ENCODE measurements at places on chromosomes 3 and 15.

GRCh38 chr3:100395679-100396431 is 5.0 kb downstream of the TOMM70 start:
- DNase-seq, result no peak

DNA sequence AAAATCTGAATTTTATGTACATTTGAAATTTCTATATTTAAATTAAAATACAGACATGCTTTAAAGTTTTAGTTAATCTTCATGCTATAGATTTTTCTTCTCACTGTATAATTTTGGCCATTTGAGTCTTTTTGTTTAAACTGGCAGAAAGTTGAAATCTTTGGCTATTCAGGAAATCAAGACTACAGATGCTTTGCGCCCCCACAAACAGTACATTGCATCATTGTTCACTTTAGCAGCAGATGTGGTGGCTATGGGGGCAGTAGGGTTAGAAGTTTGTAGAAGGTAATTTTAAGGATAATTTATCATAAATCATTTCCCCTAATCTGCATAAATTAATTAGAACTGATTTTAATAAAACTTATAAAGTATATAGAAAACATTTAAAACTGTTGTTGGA is 20.9 kb downstream of the SPPL2A start:
- no peak for DNase-seq

GRCh38 chr3:123153125-123154019 is 48.4 kb upstream of the SEC22A start:
- no peak for DNase-seq

- DNase-seq, result no peak
These were observed 22.4 kb upstream of the SRP14 start for GRCh38 chr15:40061212-40061901.

DNA sequence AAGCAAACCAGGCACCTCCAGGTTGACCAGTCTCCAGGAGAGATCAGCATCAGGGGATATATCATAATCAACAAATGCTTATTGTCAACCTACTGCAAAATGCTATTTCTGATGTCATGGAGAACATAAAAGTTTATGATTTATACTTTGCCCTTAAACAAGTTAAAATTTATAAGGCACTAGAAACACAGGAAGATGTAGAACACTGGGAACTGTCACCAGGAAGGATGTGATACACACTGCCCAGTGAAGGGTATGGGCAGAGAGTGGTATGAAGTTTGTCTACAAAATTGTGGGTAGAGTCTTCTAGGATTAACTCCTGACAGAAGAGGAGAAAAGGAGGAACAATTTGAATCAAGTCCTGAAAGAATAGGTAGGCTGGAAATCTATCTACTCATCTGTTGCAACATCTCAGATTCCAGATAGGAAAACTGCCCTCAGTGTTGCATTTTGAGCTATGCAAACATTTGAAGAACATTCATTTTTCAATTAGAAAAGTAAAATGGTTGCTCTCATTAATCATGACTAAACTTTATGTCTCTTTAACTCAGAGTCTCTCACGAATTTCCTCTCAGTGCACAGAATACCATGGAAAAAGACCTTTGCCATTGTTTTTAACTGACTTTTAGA is 105.9 kb upstream of the SKOR1 start:
- DNase-seq, result no peak

GRCh38 chr3:12221663-12222062 is 63.0 kb upstream of the TIMP4 start:
- DNase-seq, result no peak

DNA sequence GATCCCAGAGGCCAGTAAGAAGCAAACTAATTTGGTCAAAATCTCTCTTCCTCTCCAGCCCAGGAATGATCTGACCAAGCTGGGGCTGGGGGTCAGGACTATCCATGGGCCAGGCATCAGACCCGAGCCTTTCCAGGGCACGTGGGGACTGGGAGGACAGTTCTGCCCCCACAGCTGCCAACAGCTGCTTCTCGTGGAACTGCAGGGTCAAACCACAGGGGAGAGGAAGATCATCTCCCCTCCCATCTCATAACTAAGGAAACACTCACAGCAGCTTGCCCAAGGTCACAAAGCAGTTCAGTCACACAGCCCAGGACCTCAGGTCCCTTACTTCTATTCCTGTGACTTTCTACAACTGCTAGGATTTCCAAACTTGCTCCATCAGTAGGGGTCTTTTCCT is 47.1 kb downstream of the DAPK2 start:
- no peak for DNase-seq

- no peak for DNase-seq
These were observed 26.8 kb downstream of the RHCG start for GRCh38 chr15:89469426-89470096.

DNA sequence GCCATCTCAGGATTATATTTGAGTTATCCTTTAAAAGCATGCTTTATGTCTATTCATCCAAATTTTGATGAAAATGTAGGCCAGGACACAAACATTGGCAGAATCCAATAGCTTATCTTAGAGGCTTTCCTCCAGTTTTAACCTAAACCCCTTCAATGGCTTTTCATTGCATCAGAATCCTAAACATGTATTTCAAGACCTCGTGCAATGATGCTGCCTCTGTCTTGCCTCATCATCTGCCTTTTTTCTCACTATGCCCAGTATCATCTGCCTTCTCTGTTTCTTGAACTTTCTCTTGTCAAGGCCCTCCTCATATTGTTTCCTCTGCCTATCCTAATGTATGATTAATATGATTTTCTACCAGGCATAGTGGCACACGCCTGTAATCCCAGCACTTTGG is 76.1 kb upstream of the MAP4 start:
- no peak for DNase-seq

DNA sequence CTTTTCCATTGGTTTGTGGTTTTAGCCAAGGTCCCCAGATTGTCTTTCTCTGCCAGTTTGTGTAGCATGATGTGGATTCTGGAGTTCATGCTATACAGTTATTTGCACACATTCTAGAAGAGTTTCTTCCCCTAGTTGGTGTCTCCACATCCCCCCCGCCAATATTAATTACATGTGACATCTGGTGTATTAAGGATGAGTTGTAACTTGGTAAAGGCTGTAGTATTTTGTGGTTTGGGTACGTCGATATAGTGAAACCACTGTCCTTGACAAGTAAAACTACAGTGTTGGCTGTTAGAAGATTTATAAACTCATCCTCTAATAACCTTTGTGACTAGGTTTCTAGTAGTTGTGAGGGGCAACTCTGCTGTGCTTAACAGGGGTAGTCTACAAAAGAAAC is 23.7 kb upstream of the P4HTM start:
- no peak for DNase-seq

GRCh38 chr3:188947401-188948280 is 224.1 kb upstream of the TPRG1 start:
- DNase-seq, result peak; percentile 96

GRCh38 chr15:39534996-39535395 is 45.9 kb upstream of the THBS1 start:
- no peak for DNase-seq

DNA sequence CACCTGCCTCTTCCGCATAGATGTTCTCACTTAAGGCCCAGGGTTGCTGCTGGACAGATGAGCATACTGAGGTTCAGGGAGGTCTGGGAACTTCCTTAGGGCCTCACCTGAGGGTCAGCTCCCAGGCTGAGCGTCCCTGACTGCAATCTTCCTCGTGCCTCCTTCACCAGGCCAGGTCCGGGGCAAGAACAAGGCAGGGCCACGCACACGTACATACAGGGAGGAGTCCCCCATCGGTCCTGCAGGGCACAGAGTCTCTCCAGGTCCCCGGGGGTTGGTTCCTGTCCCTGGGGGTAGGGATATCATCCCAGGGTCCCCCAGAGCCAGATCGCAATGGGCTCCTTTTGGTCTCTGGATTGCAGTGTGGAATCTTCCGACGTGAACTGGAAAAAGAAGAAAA is 130.1 kb downstream of the LRRK1 start:
- DNase-seq, result no peak

DNA sequence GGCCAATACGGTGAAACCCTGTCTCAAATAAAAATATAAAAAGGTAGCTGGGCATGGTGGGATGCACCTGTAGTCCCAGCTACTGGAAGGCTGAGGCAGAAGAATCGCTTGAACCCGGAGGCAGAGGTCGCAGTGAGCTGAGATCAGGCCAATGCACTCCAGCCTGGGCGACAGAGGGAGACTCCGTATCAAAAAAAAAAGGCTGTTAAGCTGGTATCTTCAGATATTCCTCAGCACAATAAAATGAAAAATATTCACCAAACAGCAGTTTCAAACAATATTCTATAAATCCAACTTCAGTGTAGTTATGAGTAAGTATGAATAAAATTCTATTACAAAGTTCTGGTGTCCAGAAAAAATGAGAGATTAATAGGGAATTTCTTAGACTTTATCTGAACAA is 14.2 kb downstream of the DENND4A start:
- DNase-seq, result no peak

GRCh38 chr3:79253271-79253670 is 514.5 kb downstream of the ROBO1 start:
- DNase-seq, result no peak

GRCh38 chr15:87949575-87950223 is 306.8 kb downstream of the NTRK3 start:
- no peak for DNase-seq

GRCh38 chr3:119834754-119835370 is 53.0 kb downstream of the NR1I2 start:
- no peak for DNase-seq

DNA sequence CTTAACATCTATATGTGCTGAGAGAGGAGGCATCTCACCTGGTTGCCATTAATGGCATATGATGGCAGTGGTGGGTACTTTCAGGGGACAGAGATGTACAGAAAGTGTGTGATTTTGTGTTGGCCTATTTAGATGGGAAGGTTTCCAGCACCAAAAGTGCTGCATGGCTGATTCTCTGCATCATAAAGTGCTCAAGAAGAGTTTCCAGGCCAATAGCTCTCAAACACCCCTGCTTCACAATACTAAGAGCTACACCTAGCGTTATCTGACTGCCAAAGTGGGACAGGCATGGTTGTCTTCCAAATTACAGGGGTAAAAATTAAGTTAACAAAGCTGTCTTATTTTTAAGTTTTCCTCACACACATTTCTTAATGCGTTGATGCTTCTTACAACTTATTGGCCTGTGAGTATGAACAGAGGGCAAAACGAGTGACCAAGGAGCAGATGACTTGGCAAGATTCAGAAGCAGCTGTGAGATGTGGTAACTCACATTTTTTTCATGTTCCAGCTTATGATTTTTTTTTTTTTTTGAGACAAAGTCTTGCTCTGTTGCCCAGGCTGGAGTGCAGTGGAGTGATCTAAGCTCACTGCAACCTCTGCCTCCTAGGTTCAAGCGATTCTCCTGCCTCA is 41.4 kb upstream of the VEPH1 start:
- no peak for DNase-seq

DNA sequence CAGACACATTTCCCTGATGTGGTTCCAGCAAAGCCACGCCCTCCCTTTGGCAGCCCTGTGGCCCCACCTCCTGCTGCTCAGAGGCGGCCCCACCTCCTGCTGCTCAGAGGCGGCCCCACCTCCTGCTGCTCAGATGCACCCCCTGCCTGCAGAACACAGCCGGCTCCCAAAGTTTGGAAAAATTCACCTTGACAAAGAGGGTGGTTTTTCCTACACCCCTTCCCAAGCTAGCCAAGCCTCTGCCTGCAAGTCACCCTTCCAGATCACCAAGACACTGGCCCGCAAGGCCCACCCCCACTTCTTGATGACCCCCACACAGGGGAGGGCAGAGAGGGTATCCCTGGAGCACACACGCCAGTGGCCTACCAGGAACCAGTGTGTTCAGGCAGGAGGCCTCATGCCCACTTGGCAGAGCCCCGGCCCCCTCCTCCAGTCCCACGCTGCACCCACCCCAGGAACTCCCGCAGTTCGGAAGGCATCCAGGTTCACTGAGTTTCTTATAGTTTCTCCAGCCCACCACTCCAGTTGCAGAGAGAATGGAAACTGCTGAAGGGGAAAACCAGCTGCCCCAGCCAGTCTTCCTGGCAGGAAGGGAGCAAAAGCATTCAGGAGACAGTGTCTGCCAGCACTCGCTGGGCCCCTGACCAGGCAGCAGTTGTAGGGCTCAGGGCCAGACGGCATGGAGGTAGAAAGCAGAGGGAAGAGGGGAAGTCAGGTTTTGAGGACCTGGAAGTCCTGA is 2.3 kb upstream of the HAPLN3 start:
- DNase-seq, result peak; percentile 69
